ENCODE measurements at places on chromosomes 16 and 17.
A peak's percentile ranks its signal among the peaks of the same experiment; 100 is the strongest.

DNA sequence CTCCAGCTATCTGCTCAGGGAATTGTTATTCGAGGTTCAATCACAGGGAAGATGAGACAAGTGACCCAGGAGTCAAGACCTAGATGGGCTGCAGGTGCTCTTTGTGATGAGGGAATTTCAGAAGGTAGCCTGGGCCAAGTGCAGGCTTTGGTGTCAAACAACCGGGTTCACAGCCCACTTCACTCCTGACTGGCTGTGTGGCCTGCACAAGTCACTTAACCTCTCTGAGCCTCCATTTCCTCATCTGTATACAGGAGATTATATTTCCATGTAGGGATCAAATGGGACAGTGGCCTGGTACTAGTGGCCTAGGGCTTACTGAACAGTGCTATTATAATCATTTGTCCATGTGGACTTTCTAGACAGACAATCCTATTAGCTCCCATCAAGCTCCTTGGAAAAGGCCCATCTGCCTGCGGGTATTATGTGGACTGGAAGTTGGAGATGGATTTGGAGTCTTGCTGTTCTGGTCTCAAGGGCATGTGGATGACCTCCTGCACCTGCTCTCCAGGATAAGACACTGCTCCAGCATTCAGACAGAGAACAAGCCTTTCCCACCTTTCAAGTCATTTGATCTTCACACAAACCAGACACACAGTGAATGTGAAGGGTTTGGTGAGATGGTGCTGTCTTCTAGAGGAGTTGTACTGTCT, 3.1 kb upstream of the MT1X start:
- no peak for DNase-seq

DNA sequence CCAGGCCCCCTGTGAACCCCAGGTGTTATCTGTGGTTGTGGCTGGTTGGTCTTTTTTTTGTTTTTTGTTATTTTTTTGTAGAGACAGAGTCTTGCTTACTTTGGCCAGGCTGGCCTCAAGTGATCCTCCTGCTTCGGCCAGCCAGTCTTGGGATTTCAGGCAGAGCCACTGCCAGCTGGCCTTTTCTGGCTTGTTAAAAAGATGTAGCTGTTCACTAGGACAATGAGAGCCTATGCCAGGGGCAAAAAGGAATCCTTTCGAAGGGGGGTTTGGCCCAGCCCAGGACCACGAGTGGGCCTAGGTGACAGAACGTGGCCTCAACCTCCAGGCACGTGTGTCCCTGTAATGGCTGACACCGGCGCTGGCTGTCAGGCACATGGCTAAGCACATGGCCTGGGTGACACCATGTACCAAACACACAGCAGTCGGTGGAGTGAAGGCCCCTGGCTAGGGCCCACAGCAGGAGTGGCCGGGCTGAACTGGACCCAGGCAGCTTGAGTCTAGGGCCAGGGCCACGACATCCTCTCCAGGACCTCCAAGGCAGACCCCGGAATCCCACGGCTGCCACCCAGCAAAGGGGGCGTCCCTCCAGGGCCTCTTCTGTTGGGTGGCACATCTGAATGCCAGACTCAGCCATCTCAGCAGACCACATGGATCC, 6.9 kb upstream of the SLC38A8 start:
- no peak for DNase-seq

- DNase-seq = no peak
These were observed 21.4 kb downstream of the NPLOC4 start for GRCh38 chr17:81615401-81615930.

- DNase-seq = peak; percentile 71
These were observed 49.0 kb upstream of the CHMP6 start for GRCh38 chr17:80942423-80943345.

DNA sequence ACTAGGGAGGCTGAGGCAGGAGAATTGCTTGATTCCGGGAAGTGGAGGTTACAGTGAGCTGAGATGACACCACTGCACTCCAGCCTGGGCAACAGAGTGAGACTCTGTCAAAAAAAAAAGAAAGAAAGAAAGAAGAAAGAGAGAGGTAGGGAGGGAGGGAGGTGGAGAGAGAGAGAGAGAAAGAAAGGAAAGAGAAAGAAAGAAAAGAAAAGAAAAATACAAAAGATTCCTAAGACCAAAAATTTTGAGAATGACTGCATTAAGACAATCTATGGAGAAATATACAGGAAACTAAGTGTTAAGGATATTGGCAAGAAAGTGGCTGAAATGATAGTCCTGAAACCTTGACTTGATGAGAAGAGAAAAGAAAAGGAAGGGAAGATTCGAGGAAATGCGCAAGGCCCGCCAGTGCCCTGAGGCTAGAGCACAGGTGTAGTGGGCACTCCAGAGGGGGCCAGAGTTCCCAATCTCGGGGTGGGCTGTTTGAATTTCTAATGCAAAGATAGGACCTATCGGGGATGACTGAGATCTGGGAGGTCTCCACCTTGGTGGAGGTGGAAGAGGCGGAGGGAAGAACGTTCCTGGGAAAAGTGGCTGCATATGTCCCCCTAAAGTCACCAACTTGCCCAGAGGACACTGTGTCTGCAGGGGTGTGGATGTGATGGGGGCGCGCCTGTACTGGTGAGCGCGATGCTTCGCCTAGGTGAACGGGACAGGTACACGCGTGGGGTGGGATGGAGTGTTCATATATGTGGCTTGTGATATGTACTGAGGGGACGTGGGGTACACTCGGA, 654 bp upstream of the SCNN1B start:
- no peak for DNase-seq

- no peak for DNase-seq
These were observed 106.1 kb downstream of the AATF start for GRCh38 chr17:37054894-37055293.

- no peak for DNase-seq
These were observed 3.1 kb downstream of the MMP15 start for GRCh38 chr16:58028541-58029070.

- DNase-seq = peak; percentile 79
These were observed at the start of gene CBFB for GRCh38 chr16:67028696-67029253. CBFB (plus strand) TSS chr16:67029149; CDS start chr16:67029408, 259 bp downstream.

GRCh38 chr16:83744441-83744981, 63.3 kb upstream of the HSBP1 start:
- no peak for DNase-seq

- DNase-seq = no peak
These were observed 11.7 kb downstream of the PRKCA start for GRCh38 chr17:66313995-66314659.

GRCh38 chr17:45253879-45254278, 8.0 kb downstream of the SPATA32 start:
- DNase-seq = no peak

DNA sequence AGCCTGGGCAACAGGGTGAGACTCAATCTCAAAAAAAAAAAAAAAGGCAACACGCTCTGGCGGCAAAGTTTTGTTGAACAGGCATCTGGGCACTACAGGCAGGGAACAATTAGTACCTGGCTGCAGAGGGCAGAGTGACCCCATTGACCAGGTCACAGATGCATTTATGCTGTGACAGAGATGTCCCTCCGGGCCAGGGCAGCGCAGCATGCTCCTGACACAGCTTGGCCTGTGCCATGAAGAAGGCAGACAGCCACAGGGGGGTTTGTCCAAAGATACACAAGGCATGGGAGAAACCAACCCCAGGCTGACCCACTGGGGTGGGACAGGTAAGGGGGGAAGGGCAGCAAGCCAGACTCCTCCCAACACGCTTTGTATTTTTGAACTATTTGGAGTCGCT, 7.7 kb upstream of the SRRM2 start:
- DNase-seq = no peak

GRCh38 chr16:26491962-26492361, 574.8 kb upstream of the C16orf82 start:
- no peak for DNase-seq

GRCh38 chr17:69048634-69049033, 12.1 kb downstream of the ABCA9 start:
- DNase-seq = no peak

DNA sequence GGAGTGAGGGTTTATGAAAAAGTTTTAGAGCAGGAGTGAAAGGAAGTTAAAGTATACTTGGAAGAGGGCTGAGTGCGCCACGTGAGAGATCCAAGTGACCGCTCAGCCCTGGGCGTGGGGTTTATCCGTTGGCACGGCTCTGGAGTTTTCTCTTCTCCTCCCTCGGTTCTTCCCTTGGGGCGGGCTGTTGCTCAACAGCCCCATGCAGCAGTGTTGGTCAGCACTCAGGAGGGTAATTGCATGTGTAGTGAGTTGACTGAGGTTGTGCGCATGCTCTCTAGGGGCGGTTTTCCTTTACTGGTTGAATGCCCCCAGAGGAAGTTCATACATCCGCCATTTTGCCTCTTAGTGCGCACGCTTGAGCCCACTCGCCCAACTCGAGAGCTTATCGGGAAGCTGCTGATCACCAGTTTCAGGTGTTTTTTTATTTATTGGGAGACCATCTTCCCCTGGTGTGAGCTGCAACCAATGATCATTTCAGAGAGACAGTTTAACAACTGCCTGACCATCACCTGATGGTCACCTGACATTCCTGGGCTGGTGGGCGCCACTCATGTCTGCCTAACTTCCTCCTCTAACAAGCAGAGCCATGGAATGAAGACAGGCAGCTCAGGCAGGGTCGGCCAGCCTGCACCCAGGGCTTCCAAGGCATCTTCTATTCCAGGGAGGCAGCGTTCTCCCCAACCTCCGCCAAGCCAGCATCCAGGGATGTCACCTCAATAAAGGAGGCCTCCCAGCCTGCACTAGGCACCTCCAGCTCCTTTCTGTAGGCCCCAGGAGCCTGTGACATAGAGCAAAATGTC, 41.3 kb upstream of the DNAH17 start:
- no peak for DNase-seq

DNA sequence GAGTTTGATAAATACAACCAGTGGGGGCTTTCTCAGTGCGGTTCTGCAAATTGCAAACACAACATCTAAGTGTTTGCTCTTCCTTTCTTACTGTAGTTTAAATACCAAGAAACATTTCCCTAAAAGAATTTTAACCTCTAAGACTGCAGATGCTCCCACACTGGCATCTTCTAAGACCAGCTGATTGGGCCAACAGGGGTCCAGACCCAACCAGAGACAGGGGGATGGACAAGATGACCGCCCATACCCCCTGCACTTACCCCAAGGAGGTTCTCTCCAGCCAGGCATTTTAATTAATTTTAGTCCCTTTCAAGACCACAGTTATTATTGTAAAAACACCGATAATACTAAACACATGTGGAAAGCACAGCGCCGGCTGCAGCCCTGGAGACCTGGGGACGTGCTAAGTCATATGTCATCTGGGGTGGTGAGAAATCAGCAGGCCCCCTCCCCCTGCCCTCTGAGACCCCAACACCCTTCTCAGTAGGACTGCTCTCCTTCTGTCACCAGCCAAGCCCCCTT, 242.3 kb downstream of the SOX9 start:
- no peak for DNase-seq

DNA sequence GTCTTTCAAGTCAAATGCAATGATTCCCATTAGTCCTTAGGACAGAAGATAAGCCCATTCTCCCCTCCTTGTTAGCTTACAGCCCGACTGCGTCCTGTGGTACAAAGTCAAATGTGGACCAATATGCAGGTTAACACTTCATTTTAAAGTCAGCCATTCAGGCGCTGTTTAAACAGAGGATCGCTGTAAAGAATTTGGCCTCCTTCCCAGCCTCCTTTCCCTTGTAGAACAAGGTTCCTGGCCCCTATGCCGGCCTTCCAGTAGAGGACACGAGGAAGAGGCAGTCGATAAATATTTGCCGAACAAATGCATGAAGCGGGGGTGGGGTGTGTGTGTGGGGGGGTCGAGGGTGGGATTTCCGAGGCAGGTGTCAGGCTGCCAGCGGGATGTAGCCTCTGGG, 4.3 kb downstream of the SDK2 start:
- DNase-seq = no peak

- DNase-seq = no peak
These were observed 166.2 kb downstream of the XYLT1 start for GRCh38 chr16:17304491-17305119.
